ENCODE measurements at places on chromosomes 1 and 21.
A peak's percentile ranks its signal among the peaks of the same experiment; 100 is the strongest.

GRCh38 chr1:218991089-218991488, 182.6 kb upstream of the LYPLAL1 start:
- no peak for DNase-seq
- H3K27ac ChIP-seq: no peak overlapping the region
- H3K27me3 ChIP-seq: no peaks in the 10 kb centered on the region

DNA sequence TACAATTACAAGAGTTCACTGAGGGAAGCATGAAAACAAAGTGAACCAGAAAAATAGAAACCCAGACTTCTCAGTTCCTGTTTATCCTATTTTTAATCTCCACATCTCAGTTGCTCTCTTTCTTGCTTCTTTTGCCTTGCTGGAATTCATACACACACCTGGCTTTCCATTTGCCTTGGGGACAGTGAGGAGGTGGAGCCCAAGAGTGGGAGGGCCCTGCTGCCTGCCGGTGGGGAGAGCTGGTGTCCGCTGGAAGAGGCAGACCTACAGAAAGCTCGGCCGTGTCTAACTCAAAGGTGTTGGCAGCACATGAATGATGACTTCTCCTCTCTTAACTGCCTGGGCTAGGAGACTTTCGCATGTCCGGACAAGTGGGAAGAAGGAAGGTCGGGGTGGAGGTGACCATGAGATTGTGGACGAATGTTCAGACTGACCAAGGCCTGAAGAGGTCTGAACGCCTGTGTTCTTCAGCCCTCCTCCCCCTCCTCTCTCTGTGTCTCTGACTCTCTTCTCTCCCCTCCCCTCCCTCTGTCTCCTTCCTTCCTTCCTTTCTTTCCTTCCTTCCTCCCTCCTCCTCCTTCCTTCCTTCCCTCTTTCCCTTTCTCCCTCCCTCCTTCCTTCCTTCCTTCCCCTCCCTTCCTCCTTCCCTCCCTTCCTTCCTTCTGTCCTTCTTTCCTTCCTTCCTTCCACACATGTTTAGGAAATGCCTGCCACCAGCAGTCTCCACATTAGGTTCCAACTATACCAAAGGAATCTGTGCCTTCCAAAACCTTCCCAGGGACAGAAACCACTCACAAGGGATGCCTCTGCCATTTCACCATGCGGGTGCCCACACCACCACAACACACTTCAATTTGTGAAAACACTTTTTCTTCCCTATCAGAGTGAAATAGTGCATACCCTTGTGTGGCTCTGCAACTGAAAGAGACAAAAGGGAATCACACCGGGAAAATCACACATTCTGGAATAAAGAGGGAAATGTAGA, 157.3 kb upstream of the RUNX1 start:
- peaks cover 12% of the 10 kb centered on the region for H3K27me3 ChIP-seq
- H3K4me1 ChIP-seq: peaks cover 12% of the 10 kb centered on the region
- H3K36me3 ChIP-seq: no peaks in the 10 kb centered on the region
- peak overlapping the region; percentile 11 for H3K4me3 ChIP-seq
- DNase-seq: no peak

GRCh38 chr1:20445956-20446355, 40.1 kb downstream of the CAMK2N1 start:
- H3K27me3 ChIP-seq: peaks cover 6% of the 10 kb centered on the region
- H3K36me3 ChIP-seq: no peaks in the 10 kb centered on the region
- no peak overlapping the region for H3K27ac ChIP-seq
- H3K4me1 ChIP-seq: no peaks in the 10 kb centered on the region
- H3K4me3 ChIP-seq: no peak overlapping the region
- DNase-seq: no peak

DNA sequence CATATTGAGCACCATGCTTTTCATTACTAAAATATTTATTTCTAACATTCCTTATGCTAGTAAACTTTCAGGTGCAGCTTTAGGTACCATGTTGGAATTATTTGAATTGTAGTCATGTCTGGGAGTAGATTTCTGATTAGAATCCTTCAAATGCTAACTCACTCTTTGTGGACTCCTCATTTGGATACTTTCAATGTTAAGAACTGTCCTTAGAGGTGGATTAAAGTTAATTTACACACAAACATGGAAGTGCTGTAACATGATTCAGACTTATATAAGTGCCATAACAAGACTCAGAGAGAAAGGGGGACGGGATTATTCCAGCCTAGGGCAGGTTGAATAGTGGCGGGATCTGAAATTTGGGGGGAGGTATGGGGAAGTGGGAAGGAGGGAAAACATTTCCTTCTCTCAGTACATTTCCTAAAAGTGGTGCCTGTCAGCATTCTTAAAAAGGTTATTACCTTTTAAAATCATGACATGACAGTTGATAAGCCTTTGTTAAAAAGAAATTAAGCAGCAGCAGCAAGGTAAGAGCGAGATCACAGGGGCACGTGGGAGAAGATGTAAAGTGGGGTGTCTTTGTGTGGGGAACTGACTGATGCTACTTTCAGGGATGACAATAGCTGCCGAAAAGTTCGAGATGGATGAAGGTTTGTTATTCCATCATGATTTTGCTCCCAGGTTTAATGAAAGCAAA, 44.4 kb downstream of the HHAT start:
- no peaks in the 10 kb centered on the region for H3K36me3 ChIP-seq
- H3K4me3 ChIP-seq: no peak overlapping the region
- H3K4me1 ChIP-seq: no peaks in the 10 kb centered on the region

DNA sequence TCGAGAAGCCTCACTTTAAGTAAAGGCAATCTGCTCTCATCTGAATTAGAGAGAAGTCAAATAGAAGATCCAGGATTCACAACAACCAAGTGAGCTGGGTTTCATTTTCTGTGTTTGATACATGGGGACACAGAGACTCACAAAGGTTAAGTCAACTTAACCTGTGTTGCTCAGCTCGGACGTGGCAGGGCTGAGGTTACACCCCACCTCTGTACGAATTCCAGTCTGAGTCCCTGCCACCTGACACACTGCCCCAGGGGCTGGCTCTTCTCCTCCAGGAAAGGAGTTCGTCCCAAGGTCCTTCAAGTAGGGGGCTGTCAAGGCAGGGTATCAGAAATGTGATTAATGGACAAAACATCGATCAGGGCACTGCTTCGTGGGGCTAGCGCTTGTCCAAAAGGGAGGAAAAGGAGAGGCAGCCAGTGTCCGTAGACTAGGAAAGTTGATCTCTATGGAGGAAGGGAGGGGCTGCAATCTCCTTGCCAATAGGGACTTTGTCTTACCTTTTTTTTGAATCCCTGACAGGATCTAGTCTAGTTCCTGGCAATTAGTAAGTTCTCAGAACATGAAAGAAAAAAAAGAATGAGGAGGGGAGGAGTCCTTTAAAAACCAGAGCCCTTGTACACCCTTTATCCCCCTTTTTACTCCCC, 116.4 kb downstream of the CNIH3 start:
- H3K4me3 ChIP-seq: no peak overlapping the region
- H3K36me3 ChIP-seq: no peaks in the 10 kb centered on the region
- DNase-seq: no peak
- no peaks in the 10 kb centered on the region for H3K27me3 ChIP-seq
- H3K27ac ChIP-seq: no peak overlapping the region
- no peaks in the 10 kb centered on the region for H3K4me1 ChIP-seq
